ENCODE measurements at places on chromosomes 1 and 21.

GRCh38 chr1:112255080-112255479, 140.9 kb upstream of the CTTNBP2NL start:
- DNase-seq = no peak

- peak; percentile 34 for DNase-seq
Measured at GRCh38 chr1:70907563-70908310, 139.9 kb downstream of the PTGER3 start.

GRCh38 chr1:241470361-241470760, 49.2 kb downstream of the FH start:
- no peak for DNase-seq

GRCh38 chr1:17307946-17308345, at the start of gene PADI4:
TSS of gene PADI4 (plus strand) at chr1:17308197. CDS start at chr1:17308223, 26 bp downstream.
- DNase-seq = no peak

- DNase-seq = no peak
Measured at GRCh38 chr1:66761221-66761620, 9.0 kb downstream of the DYNLT5 start.

DNA sequence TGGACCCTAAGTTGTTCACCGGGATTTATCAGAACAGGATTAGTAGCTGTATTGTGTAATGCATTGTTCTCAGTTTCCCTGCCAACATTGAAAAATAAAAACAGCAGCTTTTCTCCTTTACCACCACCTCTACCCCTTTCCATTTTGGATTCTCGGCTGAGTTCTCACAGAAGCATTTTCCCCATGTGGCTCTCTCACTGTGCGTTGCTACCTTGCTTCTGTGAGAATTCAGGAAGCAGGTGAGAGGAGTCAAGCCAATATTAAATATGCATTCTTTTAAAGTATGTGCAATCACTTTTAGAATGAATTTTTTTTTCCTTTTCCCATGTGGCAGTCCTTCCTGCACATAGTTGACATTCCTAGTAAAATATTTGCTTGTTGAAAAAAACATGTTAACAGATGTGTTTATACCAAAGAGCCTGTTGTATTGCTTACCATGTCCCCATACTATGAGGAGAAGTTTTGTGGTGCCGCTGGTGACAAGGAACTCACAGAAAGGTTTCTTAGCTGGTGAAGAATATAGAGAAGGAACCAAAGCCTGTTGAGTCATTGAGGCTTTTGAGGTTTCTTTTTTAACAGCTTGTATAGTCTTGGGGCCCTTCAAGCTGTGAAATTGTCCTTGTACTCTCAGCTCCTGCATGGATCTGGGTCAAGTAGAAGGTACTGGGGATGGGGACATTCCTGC, 3.9 kb upstream of the OLFML3 start:
- DNase-seq = no peak

DNA sequence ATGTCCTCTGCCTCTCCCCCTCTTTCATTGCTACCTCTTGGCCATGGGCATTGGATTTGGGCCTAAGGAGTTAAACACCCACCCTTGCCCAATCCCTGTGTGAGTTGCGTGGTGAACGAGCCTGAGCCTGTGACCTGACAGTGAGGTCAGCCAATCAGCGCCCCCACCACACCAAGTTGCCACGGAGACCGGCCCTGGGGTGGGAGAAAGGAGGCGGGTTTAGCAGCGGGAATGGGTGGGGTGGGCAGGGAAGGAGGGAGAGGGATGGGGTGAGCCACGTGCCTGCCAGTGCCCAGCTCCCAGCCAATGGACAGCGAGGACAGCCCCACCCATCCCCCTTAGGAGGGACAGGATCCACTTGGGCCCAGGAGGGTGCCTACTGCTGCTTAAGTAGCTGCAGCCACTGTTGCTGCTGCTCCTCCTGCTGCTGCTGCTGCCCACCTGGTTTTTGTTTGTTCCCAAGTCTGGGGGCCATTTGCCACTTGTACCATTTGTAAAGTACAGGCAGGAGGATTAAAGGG, 9.5 kb downstream of the ZBTB7B start:
- peak; percentile 96 for DNase-seq

Data from NCI-H69 (cell line).